ENCODE measurements at places on chromosomes 6 and 20. TPM values are rescaled to one million over a fixed set of nuclear protein-coding genes. Genes with fewer than 3 reads are reported as not detected.

PTPN1 gene
- total RNA-seq, result 27.6 TPM

LAMA2 gene
- 0.76 TPM for total RNA-seq

TRIM40 gene
- not detected for total RNA-seq

LZTS3 gene
- total RNA-seq, result 17.2 TPM

BACH2 gene
- total RNA-seq, result 33.5 TPM

DEFB124 gene
- total RNA-seq, result not detected

COX7A2 gene
- total RNA-seq, result 456 TPM

TNFRSF21 gene
- 96.7 TPM for total RNA-seq

PTK6 gene
- total RNA-seq, result 0.12 TPM

DEF6 gene
- total RNA-seq, result 12.1 TPM

PRPH2 gene
- not detected for total RNA-seq

BPIFB2 gene
- 0.22 TPM for total RNA-seq

PTCHD4 gene
- total RNA-seq, result 3.4 TPM

IDH3B gene
- 101 TPM for total RNA-seq

PMEPA1 gene
- 8.8 TPM for total RNA-seq

DYNLT2 gene
- total RNA-seq, result 2.1 TPM

PFDN4 gene
- 28.4 TPM for total RNA-seq

AKAP7 gene
- 5.3 TPM for total RNA-seq

RIPPLY2 gene
- total RNA-seq, result 1.6 TPM

SLC22A2 gene
- not detected for total RNA-seq

LST1 gene
- not detected for total RNA-seq

ECT2L gene
- total RNA-seq, result 0.07 TPM

ENPP5 gene
- total RNA-seq, result 4.2 TPM

PLG gene
- 0.46 TPM for total RNA-seq

TSPO2 gene
- not detected for total RNA-seq

CPNE5 gene
- total RNA-seq, result 0.72 TPM

WFDC10B gene
- total RNA-seq, result not detected
